ENCODE measurements at places on chromosomes 2 and 18. TPM values are rescaled to one million over a fixed set of nuclear protein-coding genes. Genes with fewer than 3 reads are reported as not detected.

Gene UGT1A5
- total RNA-seq = 91.2 TPM

Gene ZSCAN30
- total RNA-seq = 16.9 TPM

Gene AMER3
- total RNA-seq = not detected

Gene FKBP1B
- total RNA-seq = 4.6 TPM

Gene VAPA
- 340 TPM for total RNA-seq

Gene ORC4
- 28.4 TPM for total RNA-seq

Gene HOXD9
- not detected for total RNA-seq

Gene SCYGR4
- not detected for total RNA-seq

Gene LRP2
- not detected for total RNA-seq

Gene CXCR4
- total RNA-seq = 0.70 TPM

Gene FLACC1
- 0.75 TPM for total RNA-seq

Gene SERPINB10
- total RNA-seq = not detected

Gene NEU2
- not detected for total RNA-seq

Gene SLC9A2
- total RNA-seq = 13.4 TPM

Gene IL36B
- not detected for total RNA-seq

Gene GDF7
- 0.04 TPM for total RNA-seq

Gene ALPI
- total RNA-seq = not detected

Gene FBXO48
- 1.2 TPM for total RNA-seq

Gene PLA2R1
- 0.40 TPM for total RNA-seq

Gene CDH7
- not detected for total RNA-seq

Gene STEAP3
- total RNA-seq = 26.3 TPM

Gene ADNP2
- total RNA-seq = 13.8 TPM

Gene NT5C1B
- total RNA-seq = not detected

Gene RHOB
- total RNA-seq = 39.3 TPM

Gene FBXO36
- total RNA-seq = 3.6 TPM

Gene TRAPPC8
- 21.7 TPM for total RNA-seq

Gene ADD2
- total RNA-seq = 3.8 TPM

Gene WNT6
- total RNA-seq = 0.33 TPM

Gene FSHR
- total RNA-seq = not detected

Gene APOB
- total RNA-seq = not detected

Gene NGEF
- total RNA-seq = 52.2 TPM

Gene STK36
- 47.8 TPM for total RNA-seq

Gene AQP12A
- not detected for total RNA-seq

Gene VRK2
- 32.7 TPM for total RNA-seq

Gene NCKAP5
- total RNA-seq = not detected

Gene MALT1
- total RNA-seq = 19.0 TPM

Gene NDC80
- total RNA-seq = 71.7 TPM

Gene SP5
- total RNA-seq = 7.3 TPM

Gene DNAJC5G
- not detected for total RNA-seq

Gene ANKRD30BL
- total RNA-seq = not detected

Gene FEV
- total RNA-seq = not detected

Measured in PC-9 (cell line).